Fibroblast of upper back skin (primary cell): ENCODE measurements at places on chromosomes 12 and 14.
A peak's percentile ranks its signal among the peaks of the same experiment; 100 is the strongest.

GRCh38 chr12:5694759-5695409 lies 250.2 kb downstream of the ANO2 start:
- peak; percentile 41 for DNase-seq

DNA sequence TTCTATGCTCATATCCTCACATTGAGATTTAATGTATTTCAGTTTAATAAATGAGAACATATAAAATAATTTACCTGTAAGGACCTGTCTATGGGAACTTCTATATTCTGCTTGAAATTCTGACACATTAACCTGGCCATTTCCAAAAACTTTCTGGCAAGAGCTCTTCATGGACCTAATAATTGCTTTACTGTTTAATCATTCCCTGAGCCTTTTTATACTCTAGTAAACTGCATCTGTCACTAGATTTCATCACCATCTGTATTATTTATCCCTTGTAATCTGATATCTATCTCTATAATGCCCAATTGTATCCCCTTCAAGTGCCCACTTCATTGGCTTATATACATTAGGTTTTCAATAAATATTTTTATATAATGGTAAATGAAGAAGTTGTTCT lies 327.7 kb downstream of the RAD51B start:
- DNase-seq, result peak; percentile 57

DNA sequence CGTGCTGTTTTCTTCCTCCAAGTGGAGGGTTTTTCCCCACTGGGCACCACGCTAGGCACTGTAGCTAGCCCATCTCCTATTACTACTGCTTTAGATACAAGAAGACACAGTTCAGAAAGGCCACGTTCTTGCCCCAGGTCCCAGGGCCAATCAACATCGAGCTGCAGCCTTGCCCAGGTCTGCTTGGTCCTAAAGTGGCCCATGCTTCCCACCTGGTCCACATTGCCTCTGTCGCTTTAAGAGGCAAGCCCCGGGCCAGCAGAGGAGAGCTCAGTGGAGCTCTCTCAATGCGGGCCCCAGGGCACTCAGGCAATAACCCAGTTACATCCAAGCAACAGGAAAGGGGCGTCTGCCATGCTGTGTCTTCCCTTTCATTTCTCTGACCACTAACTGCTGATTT lies 148.1 kb downstream of the CALM1 start:
- no peak for DNase-seq

GRCh38 chr14:100263141-100263540 lies 24.2 kb downstream of the YY1 start:
- peak; percentile 22 for DNase-seq

- no peak for DNase-seq
Measured at GRCh38 chr12:58681730-58682129, 238.6 kb downstream of the LRIG3 start.

- no peak for DNase-seq
Measured at GRCh38 chr12:105060715-105061378, 23.4 kb downstream of the ALDH1L2 start.

DNA sequence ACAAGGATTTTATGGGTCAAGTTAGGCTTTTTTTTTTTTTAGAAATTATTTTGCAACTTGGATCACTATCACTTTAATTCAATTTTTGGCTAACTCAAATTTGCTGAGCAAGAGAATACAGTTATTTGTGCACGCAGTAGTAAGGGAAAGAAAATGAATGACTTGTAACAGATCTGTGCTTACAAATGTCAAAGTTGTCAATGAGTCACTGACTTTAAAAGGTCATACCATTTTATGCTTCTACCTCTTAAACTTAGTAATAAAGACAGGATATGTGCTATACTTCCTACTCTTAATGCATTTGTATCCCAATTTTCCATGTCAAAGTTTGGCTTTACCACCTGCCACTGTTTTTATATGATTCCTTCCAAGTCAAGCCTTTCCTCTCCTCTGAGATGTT lies 131.1 kb upstream of the FBXO33 start:
- DNase-seq, result no peak

DNA sequence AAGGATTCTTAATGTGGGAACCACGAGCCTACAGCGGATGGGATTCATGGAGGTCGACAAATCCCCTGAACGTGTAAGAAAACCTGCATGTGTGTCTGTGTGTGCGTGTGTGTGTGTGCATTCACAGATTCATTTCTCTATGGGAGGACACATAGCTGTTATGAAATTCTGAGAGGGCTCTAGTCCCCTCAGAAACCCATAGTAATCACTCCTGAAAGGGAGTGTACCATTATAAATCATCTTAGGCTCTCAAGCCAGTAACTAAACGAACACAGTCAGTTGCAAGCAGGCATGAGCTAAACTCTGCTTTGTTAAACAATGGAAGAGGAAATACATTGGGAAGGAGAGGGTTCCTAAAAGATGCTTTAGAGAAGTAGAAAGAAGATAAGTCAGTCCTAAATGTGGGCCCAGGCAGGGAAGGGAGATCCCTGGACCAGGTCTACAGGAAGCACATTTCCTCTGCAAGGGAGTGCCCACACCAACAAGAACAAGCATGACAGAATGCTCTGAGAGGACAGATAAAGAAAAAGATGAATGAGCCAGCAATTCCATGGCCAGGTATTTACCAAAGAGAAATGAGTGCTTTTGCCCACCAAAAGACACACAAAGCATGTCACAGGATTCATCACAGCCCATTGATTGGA lies 91.3 kb downstream of the ITPR2 start:
- DNase-seq, result no peak

- no peak for DNase-seq
Measured at GRCh38 chr14:99595034-99595433, 9.0 kb downstream of the CCDC85C start.

GRCh38 chr14:24712374-24712773 lies 78.4 kb upstream of the GZMB start:
- no peak for DNase-seq

GRCh38 chr12:106138633-106139421 lies at the start of gene NUAK1:
TSS of gene NUAK1 (minus strand) at chr12:106138954. CDS start at chr12:106138653, 301 bp downstream.
- peak; percentile 83 for DNase-seq

DNA sequence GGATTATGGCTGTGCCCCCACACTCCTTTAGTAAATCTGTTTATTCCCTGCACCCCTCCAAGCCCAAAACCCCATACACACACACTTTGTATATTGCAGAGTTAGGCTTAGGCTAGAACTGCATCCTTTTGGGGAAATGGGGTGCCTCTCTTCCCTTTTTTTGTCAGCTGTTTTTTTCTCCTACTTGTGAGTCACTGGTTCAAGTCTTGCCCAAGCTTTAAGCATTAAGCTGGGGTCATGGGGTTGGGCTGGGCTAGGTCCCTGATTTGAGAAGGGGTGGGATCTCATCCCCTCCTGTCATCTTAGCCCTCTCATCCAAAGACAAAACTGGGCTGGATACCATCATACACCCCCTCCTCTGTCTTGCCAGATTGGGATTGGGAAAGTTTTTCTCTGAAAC lies 1.6 kb downstream of the LRP1 start:
- DNase-seq, result peak; percentile 35

DNA sequence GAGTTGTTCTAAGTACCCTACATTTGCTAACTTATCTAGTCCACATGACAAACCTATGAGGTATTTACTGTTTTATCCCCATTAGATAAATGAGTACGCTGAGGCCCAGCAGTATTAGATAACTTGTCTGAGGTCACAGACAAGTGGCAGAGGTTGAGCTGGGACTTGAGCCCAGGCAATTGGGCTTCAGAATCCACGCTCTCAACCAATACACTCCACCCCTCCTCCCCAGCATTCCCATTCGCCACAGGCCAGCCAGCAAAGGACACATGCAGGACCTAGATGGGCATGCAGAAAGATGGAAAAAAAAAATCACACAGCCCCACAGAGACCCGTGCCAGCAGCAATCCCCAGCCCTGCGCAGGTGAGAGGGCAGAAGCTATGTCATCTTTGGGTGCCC lies 12.4 kb downstream of the HDAC7 start:
- DNase-seq, result no peak

GRCh38 chr12:8057306-8057705 lies 8.9 kb downstream of the C3AR1 start:
- no peak for DNase-seq

GRCh38 chr12:112176321-112177010 lies 51.1 kb downstream of the TRAFD1 start:
- DNase-seq, result no peak

DNA sequence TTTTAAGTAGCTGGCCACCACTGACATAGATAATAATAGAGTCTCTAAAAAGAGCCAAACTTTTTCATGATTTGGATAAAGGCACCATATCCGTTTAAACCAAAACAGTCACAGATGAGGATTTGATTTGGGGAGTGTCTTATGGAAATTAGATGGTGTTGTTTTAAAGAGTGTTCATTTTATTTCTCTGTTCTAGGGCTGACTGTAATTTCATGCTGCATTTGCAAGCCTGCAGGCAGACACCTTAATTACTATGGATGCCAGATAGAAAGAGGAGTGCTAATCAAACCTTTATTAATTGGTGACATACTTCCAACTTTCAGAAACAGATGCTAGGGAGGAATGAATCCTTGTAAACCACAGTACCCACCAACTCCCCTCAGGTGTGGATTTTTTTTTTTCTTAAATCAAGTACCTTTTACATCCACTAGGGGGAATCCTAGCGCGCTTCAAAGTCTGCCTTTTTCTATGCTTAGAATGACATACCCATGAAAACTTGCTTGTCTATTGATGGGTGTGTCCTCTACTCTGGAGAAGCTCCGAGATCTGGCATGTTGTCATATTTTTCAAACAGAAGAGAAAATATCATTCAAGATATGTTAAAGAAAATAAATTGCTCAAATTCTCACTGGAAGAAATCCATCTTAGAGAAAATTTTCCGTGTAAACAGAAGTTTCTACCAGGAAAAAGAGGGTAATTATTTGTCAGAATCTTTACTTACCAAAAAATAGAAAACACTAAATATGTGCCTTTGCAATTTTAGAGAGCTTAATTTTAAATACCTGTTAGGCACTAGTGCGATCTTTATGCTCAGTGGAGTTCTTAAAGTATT lies 14.2 kb upstream of the PLXNC1 start:
- peak; percentile 62 for DNase-seq

DNA sequence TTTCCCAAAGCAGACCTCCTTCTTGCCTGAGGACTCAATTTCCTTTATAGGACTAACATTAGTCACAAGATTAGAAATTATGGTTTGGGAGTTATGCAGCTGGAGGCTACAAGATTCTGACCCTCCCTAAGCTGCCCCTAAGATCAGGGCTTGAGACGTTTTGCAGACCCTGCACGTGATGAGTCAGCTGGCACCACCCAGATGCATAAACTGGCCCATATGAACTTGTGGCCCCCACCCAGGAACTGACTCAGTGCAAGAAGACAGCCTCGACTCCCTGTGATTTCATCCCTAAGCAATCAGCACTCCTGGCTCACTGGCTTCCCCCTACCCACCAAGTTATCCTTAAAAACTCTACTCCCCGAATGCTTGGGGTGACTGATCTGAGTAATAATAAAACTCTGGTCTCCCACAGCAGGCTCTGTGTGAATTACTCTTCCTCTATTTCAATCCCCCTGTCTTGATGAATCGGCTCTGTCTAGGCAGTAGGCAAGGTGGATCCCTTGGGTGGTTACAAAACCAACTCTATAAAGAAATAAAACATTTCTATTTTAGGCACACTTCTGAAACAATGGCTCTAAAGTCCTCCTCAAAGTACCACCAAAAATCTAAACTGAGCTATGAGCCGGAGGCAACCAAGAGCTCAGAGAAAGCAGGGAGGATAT lies 233.4 kb downstream of the TMEM132D start:
- DNase-seq, result peak; percentile 31

DNA sequence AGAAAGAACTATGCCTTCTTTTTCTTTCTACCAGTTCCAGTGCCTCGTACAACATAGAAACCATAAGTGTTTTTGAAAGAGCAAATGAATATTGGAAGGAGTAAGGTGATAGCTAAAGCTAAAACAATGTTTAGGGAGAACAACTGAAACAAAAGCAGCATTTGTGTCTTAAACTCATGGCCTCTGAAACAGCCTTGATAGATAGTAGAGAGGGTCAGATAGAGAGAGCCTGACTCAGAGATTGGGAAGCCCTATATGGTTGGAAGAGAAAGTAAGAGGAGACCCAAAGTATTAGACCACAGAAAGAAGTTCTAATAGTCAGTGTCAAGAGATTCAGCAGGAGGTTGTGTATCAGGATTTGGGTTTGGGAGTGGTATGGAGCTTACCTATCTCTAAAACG lies 79.6 kb upstream of the IFNG-AS1 start:
- no peak for DNase-seq

- no peak for DNase-seq
Measured at GRCh38 chr14:32694795-32695449, 243.8 kb upstream of the NPAS3 start.

DNA sequence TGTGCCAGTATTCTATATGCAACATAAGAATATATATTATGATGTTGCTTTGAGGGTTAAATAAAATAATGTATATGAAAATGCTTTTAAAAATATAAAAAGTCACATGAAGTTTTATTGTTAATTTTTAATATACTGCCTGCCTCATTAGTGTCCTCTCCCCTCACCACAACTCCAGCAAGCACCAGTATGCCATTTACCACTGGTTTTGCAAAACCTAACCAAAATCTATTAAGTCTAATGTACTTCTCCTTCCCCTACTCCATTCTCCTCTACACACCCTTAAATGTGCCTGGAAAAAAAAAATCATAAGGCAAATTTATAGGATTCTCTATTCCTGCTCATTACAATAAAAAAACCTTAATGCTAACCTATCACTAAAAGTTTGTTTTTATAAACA lies 24.0 kb upstream of the GNG2 start:
- DNase-seq, result no peak

DNA sequence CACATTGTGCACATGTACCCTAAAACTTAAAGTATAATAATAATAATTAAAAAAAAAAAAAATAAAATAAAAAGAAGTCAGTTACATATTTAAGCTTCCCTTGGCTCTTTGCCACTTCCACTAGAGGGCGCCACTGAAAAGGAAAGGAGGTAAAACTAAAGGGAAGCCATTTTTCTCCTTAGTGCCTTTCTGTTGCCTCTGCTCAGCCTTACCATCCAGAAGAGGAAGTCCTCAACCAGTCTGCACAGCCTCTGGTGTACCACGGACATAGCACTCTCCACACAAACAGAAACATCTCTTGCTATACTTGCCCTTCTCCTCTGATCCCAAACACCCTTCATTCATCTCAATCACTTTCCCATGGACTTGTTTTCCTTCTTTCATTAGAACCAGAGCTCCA lies 169.0 kb upstream of the EEA1 start:
- DNase-seq, result no peak

DNA sequence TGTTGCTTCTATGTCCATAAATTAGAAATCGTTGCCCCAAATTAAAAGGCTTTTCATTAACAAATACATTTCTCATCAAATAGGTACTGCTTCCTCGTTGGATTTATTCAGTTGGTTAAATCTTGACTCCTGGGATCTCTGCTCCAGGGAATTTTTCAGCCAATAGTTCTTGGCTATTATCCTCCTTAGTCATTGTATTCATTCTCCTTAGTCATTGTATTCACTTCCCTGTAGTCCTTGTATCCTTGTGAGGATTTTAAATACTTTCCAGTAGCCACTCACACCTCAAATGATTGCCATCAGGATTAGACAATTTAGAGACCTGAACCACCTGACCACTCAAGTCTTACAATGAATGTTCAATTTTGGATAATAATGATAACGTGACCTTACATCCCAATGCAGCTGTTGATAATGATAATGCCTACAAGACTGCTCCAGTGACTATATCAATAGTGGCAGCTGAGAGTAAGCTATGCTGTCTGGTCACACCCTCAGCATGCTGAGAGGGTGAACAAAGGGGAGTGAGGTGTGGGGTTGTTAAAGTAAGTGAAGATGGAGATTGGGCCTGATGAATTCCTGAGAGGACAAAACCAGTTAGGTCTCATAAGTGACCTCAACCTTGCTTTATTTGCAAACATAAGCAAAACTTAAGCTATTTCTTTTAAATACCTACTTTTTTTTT lies 193.7 kb upstream of the RTL1 start:
- no peak for DNase-seq
